ENCODE measurements at places on chromosomes 11 and 22.
A peak's percentile ranks its signal among the peaks of the same experiment; 100 is the strongest.

- no peak for DNase-seq
Observed at GRCh38 chr22:44424359-44424682, 73.7 kb downstream of the RTL6 start.

DNA sequence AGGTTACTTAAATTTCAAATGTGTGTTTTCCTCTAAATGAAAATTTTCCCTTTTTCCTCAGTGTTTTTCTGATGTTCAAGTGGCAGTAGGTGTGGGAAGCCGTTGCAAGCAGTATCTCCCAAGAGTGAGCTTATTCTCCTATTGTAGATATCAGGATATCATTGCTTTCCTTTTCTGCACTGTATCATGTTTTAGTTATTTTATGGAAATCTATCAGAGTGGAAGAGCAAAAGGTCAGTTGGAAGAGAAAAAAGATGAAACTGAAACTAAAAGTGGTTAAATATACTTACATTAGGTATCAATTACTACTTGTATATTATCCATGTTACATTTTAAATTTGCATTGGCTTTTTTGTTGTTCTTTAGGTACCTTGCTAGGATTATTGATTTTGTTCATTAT, 57.0 kb downstream of the PDE3B start:
- DNase-seq: no peak

DNA sequence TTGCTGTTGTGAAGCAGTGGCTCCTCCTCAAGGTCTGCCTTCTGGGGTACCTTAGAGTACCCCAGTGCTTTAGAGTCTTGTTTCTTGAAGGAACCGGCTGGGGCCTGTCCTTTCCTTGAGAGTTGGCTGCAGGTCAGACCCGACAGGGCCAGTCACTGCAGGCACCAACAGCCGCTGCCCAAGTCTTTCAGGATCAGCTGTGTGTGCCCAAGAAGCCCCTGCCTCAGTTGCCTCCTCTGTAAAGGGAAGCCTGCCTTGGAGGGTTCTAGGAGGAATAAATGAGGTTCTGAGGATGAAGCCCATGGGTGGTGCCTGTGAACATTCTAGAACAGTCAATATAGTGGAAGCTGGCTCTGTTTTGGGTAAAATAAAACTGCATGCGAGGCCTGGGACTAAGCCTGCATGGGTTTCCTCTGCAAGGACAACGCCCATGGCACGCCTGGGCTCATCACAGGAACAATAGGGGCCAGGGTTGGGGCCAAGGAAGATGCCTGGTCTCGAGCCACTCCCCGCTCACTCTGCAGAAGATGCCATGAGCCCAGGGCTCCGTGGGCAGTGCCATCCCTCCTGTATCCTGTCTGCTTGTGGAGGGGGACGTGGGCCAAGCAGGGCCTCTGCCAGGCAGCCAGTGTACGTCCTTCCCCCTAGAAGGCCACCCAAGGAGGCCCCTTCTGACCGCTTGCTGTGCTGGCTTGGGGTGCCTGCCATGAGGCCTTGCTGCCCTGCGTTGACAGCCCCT, 81.6 kb downstream of the MED15 start:
- DNase-seq: no peak

- no peak for DNase-seq
Observed at GRCh38 chr22:25853078-25853477, 111.1 kb downstream of the MYO18B start.

- DNase-seq: no peak
Observed at GRCh38 chr11:126265811-126266210, 2.9 kb downstream of the SRPRA start.

GRCh38 chr11:127994736-127995135, 592.6 kb downstream of the ETS1 start:
- no peak for DNase-seq

DNA sequence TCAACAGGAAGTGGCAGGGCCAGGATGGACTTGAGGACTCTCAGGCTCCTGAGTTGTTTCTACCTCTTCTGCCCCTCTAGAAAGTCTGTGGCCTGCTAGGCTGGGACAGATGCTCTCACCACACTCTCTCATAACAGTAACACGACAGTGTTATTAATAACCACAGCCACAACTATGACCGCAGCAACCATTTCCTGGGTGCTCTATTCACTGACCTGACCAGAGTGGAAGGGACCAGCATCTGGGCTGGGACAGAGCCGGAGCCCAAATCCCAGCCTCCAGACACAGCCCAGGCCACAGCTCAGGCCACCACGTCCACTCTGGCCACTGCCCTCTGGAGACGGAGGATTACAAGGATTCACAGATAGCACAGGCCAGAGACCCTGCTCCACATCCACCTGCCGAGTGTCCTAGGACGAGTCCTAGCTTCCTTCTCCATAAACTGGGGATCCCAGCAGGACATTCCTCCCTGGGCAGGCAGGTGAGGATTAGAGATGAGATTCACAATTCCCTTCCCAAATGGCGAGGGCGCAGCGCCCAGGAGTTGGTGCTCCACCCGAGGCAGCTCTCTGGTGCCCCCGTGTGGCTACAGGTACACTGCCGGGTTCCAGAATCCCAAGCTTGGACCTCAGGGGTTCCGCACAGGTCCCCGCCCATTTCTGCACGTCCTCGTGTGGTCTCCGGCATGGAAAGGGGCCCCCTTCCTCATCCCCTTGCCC, 7.1 kb downstream of the PNPLA5 start:
- peak; percentile 72 for DNase-seq

DNA sequence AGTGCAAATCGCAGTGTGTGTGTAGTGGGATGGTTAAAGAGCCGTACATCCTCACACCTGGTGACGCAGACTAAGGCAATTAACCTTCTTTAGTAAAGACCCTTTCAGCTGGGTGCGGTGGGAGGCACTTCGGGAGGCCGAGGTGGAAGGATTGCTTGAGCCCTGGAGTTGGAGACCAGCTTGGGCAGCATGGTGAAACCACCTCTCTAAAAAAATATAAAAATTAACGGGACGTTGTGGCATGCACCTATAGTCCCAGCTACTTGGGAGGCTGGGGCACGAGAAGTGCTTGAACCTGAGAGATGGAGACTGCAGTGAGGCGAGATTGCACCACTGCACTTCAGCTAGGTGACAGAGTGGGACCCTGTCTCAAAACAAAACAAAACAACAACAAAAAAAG, 31.5 kb downstream of the ZBTB16 start:
- no peak for DNase-seq

DNA sequence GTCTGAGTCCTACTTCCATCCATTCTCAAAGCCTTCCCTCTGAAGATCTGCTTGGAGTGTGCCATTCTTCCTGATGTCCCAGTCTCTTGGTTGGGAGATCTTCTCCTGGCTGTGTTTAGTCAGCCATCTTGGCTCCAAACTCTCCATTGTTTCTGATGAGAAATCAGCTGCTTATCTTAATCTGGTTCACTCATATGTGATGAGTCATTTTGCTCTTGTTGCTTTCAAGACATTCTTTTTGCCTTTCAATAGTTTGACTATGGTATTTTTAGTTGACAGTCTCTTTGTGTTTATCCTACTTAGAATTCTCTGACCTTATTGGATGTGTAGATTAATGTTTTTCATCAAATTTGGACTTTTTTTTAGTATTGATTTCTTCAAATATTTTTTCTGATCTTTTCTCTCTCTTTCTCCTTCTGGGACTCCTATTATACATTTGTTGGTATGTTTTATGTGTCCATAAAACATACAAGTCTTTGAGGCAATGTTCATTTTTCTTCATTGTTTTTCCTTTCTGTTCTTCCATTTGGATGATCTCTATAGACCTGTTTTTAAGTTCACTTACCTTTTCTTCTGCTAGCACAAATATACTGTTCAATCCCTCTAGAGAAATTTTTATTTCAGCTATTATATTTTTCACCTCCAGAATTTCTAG, 77.2 kb upstream of the CLPB start:
- DNase-seq: no peak

DNA sequence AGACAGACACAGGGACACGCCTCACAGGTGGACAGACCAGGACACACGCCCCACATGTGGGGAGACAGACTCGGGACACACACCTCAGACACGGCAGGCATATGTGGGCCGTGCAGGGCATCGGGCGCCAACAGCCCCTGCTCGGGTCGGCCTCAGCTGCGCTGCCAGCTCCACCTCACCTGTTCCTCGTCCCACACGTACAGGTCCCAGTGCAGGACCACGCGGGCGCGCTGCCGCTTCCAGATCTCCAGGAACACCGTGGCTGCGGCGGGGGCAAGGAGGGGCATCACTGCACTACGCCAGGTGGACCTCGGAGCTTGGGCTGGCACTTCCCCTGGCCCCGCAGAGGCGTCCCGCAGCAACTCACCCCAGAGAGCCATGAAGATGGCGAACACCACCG, 12.4 kb downstream of the ANO9 start:
- no peak for DNase-seq

- DNase-seq: no peak
Observed at GRCh38 chr11:86244063-86244521, 461 bp upstream of the EED start.

- no peak for DNase-seq
Observed at GRCh38 chr11:120184946-120185705, 25.7 kb upstream of the OAF start.

DNA sequence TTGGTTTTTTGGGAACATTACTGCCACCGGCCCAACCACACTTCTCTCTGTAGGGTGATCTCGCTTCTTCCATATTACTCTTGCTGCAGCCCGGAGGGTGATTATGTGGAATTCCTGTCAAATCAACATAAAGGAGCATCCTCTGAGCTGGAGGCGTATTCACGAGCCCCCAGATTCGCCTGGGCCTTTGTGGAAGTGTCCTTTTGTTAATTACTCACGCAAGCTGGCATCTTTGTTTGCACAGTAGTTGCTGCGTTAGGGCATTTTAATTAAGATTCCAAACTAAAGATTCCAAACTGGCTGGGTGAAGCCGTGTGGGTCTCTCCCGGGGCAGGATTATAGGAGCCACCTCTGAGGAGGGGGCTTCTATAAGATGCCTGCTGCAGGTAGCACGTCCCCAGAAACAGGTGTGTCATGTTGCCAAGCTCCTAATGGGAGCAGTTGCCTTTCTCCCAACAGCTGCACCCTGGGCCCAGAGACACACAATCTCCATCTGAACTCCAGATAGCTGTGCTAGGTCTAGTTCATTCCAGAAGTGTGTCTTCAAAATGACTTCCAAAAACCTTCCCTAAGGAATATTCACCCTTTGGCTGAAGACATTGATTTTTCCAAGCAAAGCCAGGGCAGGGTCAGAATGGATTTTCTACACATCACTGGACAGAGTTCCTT, 40.9 kb downstream of the SHISAL1 start:
- DNase-seq: no peak

DNA sequence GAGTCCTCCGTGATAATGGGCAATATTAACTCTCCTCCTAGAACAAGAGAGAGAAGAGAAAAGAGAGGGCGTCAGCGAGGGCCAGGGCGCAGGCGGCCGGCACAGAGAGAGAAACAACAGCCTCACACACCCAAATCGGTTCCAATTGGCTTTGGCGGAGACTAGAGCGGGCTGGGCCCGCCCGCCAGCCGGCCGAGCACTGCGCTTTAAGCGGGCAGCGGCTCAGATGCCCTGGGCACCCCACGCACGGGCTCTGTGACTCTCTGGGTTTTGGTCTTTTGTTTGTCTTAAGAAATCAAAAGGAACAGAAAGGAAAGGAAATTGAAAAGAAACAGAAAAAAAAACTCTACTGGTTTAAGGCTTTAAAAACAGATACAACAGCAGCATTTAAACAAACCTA, 17.0 kb downstream of the SLC22A12 start:
- no peak for DNase-seq

GRCh38 chr11:8652140-8652539, 30.3 kb downstream of the TRIM66 start:
- no peak for DNase-seq

GRCh38 chr22:49789289-49790141, 38.2 kb downstream of the BRD1 start:
- DNase-seq: no peak

DNA sequence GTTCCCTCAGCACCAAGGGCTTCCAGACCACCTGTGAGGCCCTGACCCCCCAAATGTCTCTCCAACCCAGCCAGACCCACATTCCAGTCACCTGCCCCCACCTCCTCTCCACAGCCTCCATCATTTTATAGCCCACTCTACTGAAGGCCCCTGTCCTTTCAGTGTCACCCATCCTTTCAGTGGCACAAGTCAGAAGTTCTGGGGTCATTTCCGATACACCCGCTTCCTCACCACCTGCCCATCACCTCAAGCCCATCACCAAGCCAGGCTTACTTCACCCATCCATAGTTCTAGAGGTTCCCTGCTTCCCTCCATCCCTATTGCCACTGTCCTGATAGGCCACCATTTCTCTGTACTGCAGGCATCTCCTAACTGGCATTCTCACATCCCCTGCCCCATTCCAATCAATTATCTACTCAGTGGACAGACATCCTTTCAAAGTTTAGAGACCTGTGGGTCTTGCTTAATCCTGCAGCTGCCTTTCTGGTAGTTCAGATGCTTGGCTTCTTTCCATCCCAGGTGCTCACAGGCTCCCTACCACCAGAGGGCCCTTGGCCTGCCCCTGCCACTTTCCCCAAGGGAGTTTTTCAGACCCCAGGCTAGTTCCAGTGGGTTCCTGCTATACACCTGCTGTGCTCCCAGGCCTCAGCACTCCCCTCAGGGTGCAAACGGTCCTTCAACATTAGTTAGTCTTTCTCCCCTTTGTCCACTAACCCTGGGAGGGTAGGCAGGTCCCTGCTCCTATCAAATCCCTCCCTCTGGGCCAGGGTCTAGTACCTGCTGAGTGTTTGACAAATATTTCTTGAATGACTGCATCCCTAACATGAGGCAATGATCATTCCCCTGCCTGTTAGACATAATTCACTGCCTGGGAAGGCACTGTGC, 7.6 kb downstream of the KCNQ1OT1 start:
- no peak for DNase-seq

- DNase-seq: no peak
Observed at GRCh38 chr11:77672264-77672663, 34.7 kb upstream of the CLNS1A start.

- no peak for DNase-seq
Observed at GRCh38 chr11:9617940-9618339, 44.5 kb downstream of the WEE1 start.

GRCh38 chr11:70568035-70568813, 169.9 kb downstream of the CTTN start:
- no peak for DNase-seq

- DNase-seq: peak; percentile 48
Observed at GRCh38 chr11:64234647-64235379, 429 bp downstream of the VEGFB start.

- DNase-seq: no peak
Observed at GRCh38 chr22:26842103-26842502, 184.7 kb downstream of the MIAT start.

DNA sequence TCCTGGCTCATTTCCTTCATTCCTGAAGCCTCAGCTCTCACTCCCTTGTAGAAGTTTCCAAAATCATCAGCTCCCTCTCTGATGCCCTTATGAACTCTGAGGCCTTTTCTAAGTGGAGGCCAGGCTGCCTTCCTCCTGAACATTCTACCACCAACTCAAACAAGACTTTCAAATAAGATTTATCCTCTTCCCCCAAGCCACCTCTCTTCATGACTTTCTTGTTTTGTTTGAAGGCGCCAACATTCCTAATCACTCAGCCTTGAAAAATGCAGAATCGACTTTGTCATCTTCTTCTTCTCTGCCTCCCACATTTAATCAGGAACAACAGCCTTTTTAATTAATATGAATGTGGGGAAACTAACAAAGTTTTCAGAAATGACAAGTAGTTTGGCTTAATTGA, 927.9 kb downstream of the OPCML start:
- DNase-seq: no peak
